CD4-positive, alpha-beta memory T cell (primary cell): ENCODE measurements at places on chromosomes 11 and 22. TPM values are rescaled to one million over a fixed set of nuclear protein-coding genes. Genes with fewer than 3 reads are reported as not detected.

DNA sequence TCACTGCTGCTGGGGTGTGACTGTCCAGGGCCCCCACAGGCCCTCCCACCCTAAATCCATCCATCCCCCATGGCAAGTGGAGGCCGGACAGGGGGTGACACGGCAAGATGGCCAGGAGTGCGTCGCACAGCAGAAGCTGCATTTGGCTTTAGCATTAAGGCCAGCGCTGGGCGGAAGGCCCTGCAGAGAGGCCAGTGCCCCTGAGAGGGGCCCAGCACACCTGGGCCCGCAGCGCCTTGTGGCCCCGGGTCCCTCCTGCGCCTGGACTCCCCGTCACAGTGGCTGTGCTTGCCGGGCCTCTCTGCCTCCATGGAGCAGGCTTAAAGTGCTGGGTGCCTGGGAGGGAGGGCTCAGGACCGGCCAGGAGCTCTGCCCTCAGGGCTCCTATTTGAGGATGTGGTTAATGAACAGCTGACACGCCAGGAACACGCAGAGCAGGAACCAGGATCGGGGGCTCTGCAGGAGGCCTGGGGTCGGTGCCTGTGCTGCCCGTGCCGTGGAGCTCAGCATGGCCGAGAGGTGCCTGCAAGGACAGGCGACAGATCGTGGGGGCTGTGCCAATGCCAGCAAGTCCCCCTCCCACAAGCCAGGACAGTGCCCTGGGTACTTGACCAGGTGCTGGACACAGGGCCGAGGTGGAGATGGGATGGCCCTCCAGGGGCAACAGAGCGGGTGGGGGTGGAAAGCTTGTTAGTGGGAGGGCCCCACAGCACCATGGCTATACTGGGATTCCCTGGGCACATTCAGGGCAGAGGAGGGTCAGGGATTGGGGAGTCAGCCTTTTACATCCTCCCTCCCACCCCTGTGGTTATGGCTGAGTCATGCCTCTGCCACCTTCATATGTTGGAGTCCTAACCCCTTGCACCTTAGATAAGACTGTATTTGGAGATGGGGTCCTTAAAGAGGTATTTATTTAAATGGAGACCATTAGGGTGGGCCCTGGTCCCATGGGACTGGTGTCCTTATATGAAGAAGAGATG is 30.9 kb upstream of the CARS1 start:
- no peak for DNase-seq

FXYD2 gene
- 10.5 TPM for total RNA-seq

PKDREJ gene
- total RNA-seq = not detected

DNA sequence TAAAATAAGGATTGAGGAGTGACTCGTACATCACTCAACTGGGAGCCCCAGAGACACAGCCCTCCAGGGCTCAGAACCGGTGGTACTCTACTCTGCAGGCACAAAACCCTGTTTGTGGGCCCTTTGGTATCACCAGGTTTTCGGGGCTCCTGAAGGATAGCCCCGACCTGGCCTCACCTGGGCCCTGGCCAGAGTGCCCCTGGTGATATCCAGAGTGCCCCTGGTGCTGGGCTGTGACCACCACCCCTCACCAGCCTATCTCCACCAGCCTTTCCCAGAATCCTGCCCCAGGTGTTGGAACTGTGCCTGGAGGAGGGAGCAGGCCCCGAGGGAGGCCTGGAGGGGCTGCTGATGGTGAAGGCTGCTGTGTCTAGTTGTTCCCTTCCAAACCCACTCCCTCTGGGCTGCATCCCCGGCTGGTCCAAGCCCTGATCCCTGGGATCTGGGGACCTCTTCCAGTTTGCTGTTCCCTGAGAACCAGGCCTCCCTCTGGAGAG is 2.2 kb upstream of the GGT5 start:
- no peak for DNase-seq

OPCML gene
- not detected for total RNA-seq

DNA sequence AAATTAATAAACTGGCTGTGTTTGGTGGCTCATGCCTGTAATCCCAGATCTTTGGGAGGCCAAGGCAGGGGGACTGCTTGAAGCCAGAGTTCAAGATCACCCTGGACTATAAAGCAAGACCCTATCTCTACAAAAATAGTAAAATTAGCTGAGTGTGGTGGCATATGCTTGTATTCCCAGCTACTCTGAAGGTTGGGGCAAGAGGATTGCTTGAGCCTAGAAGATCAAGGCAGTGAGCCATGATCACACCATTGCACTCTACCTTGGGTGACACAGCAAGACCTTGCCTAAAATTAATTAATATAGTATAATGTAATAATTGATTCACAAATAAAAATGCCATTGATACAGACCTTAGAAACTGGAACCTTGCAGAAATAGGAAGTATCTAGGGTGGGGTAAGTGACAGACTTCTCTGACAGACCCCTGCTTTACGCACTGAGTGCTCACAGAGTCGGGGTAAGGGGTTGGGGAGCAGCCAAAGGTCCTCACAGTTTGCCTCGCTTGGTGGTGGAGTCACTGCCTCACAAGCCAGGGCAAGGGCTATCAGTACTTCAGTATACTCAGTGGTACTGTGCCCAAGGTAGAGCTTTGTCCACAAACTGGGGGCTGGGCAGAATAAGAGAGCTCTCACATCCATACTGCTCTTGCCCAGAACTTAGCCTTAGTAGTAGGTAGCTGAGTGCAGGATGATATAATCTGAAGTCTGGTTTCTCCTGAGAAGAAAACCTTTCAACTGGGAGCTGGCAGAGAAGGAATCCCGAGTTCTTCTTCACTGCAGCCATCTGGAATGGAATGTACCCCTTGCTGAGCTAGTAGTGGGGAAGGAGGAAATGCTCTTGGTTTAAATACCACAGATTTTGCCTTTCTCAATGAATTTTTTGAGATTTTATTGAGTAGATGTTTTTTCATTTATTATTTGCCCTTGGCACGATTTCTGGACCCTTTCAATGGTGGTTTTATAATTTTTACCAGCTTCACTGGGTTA is 65.5 kb downstream of the EMSY start:
- DNase-seq = no peak

DNA sequence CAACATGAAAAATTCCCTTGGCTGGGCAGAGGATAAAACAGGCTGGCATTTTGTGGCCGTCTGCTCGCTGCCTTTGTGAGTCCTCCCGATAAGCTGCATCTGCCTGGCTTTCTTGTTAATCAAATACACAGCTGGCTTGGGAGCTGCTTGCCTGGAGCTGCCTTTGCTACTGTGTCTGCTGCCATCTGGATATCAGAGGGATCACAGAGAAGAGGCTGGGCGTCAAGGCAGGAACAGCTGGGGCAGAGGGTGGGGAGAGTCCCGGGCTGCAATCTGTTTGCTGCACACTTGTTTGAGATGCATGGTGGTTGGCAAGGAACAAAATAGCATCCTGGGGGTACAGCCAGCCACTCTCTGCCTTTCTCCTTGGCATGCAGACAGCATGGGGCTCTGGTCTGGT is 36.0 kb downstream of the COMMD9 start:
- no peak for DNase-seq

GRCh38 chr11:69088676-69089146 is 40.0 kb downstream of the TPCN2 start:
- DNase-seq = no peak

BATF2 gene
- 0.17 TPM for total RNA-seq

DNA sequence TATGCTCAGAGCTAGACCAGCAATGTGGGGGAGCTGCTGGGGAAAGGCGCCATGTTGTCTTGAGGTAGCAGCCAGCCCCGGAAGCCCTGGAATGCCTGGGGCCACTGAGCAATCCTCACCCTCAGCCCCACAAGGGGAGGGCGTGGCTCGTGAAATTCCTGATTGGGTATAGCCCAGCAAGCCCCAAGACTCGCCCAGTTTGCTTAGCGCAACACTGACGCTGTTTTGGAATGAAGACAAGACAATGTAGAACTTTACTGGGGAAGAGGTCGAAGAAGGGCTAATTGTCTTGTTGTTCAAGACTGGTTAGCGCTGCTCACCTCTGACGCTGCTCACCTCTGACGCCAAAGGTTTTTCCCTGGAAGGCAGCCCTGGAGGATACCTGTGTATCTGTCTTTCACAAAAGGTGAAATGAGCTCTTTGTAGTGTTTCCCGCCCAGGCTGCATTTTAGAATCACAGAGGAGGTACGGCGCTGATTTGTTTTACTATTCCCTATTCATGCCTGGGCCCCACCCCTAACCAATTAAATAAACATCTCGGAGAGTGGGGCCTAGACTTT is 47.6 kb downstream of the ST3GAL4 start:
- no peak for DNase-seq

GRCh38 chr11:86800076-86800959 is at the start of gene PRSS23:
Gene PRSS23, plus strand, starts transcription at chr11:86800542. Its CDS starts 7,102 bp downstream, at chr11:86807644.
- DNase-seq = no peak

- no peak for DNase-seq
Observed at GRCh38 chr11:87659807-87660206, 515.4 kb downstream of the RAB38 start.

SLC39A13 gene
- 68.3 TPM for total RNA-seq

GRCh38 chr22:25494774-25495173 is 69.7 kb upstream of the GRK3 start:
- no peak for DNase-seq

DNA sequence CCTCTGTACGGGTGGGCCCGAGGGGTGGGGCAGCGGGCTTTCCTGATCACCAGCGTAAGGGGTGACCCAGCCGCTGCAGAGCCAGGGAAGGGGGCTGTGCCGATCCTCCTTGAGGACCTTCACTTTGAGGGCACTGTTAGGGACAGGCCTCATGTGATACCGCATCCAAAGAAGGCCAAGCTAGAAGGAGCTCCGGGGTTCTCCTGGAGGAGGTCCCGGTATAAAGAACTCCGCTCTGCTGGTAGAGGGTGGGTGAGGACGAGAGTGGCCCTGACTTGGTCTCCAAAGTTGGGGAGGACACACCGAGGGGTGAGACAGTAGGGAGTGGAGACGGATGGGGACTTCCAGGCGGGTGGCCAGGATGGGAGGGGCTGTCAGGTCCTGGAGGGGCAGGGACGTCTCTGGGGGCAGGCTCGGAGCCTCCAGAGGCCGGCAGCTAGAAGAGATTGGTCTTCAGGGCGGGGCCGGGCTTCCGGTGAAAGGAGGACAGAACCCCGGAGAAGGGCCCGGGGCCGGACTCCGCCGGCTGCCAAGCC is 4.6 kb downstream of the PHOX2A start:
- no peak for DNase-seq

DNA sequence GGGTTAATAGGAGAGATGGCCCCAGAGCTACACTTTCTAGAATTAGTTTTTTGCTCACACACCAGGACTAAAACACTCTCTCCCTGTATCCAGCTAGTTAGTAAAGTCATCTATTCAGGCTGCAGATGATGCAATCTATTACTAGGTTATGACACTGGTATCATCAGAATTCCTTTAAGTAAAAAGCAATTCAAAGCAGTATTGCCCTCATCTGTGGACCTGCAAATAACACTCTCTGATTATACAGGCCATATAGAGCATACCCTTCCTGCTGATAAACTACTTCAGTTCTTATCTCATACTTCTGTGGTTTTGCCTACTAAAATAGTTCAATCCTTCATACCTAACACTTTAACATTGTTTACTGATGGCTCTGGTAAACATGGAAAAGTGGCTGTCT is 13.5 kb upstream of the MTMR2 start:
- DNase-seq = no peak
